Stimulated activated naive CD8-positive, alpha-beta T cell treated with anti-CD3 and anti-CD28 coated beads, Interleukin-15, amount 100 ng/mL, for 72 hours (primary cell): ENCODE measurements at places on chromosomes 5 and 9.
A peak's percentile ranks its signal among the peaks of the same experiment; 100 is the strongest.

DNA sequence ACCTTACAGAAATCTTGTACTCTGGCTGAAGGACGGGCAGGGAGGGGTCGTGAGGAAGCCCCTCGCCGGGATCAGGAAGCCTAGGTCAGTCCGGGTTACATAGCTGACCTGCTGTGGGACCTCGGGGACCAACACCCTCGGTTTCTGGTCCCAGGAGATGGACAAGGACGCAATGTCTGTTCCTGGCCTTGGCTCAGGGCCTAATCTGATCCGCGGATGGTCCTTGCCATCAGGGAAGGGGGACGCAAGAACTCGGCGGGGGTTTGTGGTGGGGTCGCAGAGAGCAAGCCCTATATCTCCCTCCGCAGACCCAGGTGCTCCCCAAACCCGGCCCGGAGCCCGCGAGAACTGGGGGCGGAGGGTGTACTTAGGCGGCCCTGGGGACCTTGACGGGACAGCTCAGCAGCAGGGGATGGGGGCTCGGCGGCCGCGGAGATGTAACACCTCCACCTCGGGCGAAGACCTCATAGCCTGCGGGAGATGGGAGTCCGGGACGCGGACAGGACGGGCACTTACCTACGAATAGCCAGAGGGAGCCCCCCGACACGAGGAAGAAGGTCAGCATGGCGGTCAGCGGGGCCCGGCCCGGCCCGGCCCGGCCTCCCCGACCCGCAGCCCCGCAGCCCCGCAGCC lies 353 bp downstream of the ACSL6 start:
- DNase-seq = no peak

DNA sequence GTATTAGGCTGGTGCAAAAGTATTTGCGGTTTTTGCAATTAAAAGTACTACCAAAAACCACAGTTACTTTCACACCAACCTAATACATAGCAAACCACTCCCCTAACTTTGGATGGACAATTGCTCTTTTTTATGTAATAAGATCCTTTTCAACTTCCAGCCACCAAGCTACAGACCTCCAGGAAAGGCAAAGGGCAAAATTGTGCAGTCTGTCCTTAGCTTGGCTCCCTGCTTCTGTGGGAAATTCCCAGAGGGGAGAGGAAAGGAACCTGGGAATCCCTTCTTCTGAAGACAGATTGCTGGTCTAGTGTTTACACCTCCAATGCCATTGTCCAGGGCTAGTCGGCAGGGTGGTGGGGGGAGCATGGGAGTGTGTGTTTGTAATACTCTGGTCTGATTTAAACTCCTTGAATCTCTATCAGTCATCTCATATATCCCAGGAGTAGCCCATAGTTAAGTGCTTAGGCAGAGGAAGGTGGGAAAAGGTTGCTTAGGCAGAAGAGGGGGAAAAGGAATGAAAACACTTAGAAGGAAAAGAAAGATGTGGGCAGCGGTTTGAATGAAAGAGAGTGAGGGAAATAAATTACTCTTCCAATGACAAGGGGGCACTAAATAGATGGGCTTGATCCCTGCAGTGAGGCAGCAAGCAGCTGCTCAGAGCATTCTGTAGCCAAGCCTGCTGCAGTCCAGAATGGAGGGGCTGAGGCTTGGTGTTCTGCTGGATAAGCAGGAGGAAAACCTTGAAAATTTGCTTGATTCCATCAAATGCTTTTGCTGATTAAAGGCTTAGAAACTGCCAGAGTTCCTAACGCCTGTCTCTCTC lies 86.9 kb upstream of the MAP1B start:
- no peak for DNase-seq

GRCh38 chr5:36079200-36079781 lies 12.6 kb upstream of the UGT3A2 start:
- peak; percentile 23 for DNase-seq

DNA sequence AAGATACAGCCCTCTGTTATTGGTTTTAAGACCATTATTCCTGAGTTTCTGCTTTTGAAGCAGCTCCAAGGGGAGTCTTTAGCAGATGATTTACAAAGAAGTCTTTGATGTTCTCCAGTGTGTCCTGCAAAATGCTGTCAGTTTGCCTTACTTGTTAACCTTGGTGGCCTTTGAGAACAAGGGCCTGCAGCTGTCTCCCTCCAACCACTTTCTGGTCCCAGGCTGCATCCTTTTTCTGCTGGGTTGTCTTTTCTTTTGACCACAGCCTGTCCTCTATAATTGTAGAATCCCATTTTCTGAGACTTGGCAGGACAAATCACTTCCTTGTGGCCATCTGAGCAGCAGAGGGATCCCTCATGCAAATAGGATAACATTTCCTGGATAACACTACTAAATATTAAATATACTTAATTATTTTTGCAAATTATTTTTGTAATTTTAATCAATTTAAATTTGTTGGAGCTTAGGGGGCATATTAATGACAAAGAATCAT lies 281.4 kb downstream of the DMRT2 start:
- no peak for DNase-seq

DNA sequence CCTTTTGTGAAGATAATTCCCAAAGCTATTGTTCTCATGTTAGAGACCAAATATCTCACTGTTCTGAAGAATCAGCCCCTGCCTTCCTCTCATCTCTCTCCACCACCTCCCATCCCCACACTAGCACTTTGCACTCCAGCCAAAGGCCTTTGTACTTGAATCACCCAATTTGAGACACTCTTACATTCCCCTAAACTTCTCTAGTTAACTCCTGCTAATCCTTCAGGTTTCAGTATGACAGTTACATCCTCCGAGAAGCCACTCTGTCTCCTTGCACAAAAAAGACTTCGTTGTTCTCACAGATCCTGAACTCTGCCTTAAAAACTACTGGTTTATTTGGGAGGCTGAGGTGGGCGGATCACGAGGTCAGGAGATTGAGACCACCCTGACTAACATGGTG lies 227.5 kb downstream of the PIK3R1 start:
- no peak for DNase-seq

GRCh38 chr5:322281-322941 lies 897 bp downstream of the AHRR start:
- peak; percentile 47 for DNase-seq

- DNase-seq = no peak
Measured at GRCh38 chr5:5613261-5613990, 190.9 kb downstream of the ICE1 start.

DNA sequence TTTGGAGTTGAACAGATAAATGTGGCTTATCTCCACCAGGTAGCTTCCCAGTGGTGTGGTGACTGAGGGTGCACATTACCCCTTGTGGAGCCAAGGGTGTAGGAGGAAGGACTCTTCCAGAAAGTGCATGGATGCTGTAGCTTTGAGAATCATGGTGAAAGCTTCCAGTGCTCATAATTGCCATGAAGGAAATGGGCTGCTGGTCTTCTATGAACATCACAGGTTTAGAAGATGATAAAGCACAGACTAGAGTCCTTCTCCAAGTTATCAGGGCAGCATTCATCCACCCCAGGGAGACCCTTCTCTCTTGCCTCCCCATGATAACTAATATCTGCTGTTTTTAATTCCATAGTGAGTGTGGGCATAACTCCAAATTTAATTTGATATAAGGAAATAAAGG lies 93.4 kb upstream of the CHD1 start:
- DNase-seq = no peak

DNA sequence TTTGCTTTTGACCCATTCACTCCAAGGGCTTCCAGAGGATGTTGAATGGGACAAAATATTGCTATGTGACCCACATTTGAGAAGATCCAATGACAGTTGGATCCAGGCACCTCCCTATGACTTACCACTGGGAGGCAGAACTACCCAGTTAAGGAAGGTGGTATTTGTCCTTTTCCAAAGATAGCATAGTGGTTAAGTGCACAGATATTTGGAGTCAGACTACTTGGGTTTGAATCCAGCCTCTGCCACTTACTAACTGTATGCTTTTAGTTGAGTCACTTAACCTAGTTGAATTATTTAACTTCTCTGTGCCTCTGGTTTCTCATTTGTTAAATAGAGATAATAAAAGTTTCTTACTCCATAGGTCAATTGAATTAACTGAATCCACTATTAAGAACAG lies 74.5 kb upstream of the PALM2AKAP2 start:
- DNase-seq = no peak

DNA sequence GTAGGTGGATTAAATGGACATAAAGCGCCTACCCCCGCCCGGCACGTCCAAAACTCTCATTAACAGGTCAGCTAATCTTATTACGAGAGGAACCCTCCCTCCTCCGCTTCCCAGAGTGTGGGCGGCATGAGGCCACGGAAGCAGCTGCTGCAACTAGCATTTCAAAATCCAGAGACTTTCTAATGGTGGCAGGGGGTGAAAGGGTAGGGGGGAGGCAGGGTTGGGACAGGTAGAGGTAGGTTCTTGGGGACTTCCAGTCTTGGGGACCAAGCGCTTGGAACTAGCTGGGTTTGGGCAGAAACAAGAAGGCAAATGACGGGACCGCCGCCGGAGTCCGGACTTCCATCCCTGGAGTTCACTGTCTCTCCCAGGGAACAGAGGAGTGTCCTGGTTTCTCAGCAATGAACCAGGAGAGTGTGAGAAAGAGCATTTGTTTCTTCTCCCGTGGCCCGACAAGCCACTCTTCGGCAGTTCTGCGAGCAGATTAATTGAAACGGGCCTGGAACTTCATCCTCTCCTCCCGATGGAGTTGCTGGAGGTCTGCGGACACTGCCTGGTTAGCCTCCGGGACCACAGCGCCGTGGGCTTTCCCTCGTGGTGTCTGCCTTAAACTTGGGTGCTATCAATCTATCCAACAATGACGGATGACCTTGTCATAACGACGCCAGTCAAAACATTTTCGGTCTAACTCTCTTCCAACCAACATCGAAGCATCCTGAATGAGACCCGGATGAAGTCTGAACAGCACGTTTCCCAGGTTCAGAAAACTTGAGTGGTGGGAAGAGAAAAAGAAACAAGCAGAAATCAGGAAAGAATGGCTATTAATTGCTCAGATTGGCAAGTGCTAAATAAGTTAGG lies 1.6 kb upstream of the PRDM6 start:
- DNase-seq = no peak

GRCh38 chr5:112156211-112156610 lies 262.9 kb downstream of the EPB41L4A start:
- DNase-seq = no peak

- DNase-seq = no peak
Measured at GRCh38 chr5:2900360-2900759, 148.9 kb upstream of the IRX2 start.

GRCh38 chr9:81430727-81431126 lies 258.6 kb downstream of the TLE1 start:
- DNase-seq = no peak

GRCh38 chr5:177035976-177036375 lies 13.5 kb downstream of the ZNF346 start:
- no peak for DNase-seq

GRCh38 chr5:107396351-107396690 lies 274.4 kb downstream of the EFNA5 start:
- no peak for DNase-seq

- no peak for DNase-seq
Measured at GRCh38 chr9:21812415-21812814, 10.0 kb downstream of the MTAP start.

DNA sequence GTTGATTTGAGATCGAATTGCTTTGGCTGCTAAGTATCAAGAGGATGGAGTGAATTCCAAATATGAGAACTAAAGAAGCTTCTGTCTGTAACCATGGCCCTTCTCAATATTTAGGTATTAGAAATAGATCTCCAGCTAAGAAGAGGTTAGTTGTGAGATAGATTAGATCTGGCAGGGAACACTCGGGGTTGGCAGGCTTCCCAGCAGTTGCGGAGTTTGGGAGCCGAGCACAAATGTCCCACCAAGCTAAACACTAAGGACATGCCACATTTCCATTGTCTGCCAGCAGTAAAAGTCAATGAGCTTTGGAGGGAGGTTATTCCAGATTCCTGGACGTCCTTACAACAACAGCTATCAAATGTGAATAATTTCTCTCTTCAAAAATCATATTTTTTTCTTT lies 85.8 kb downstream of the TAF11L14 start:
- no peak for DNase-seq

DNA sequence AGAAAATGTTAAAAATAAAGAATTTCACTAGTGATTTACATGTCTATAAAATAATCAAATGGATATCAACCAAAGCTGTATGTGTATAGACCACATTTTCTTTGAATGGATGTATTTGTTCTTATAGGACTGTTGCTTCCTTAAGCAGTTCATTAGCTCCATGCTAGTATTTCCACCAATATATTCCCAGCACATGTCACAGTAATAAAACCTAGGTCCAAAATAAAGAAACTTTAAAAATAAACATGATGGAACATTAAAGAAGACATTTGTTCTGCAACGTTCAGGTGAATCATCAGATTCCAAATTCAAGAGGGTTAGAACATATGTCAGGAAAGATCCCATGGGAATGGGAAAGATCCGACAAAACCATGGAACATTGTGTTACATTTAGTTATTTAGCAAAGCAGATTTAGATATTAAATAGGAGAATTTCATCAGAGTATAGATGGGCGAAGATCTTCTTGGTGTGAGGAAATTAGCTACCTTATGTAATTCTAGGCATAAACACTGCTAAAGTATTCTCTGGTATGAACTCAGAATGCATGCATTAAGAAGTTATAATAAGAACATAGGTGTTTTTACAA lies 490.7 kb downstream of the CDH18 start:
- no peak for DNase-seq

DNA sequence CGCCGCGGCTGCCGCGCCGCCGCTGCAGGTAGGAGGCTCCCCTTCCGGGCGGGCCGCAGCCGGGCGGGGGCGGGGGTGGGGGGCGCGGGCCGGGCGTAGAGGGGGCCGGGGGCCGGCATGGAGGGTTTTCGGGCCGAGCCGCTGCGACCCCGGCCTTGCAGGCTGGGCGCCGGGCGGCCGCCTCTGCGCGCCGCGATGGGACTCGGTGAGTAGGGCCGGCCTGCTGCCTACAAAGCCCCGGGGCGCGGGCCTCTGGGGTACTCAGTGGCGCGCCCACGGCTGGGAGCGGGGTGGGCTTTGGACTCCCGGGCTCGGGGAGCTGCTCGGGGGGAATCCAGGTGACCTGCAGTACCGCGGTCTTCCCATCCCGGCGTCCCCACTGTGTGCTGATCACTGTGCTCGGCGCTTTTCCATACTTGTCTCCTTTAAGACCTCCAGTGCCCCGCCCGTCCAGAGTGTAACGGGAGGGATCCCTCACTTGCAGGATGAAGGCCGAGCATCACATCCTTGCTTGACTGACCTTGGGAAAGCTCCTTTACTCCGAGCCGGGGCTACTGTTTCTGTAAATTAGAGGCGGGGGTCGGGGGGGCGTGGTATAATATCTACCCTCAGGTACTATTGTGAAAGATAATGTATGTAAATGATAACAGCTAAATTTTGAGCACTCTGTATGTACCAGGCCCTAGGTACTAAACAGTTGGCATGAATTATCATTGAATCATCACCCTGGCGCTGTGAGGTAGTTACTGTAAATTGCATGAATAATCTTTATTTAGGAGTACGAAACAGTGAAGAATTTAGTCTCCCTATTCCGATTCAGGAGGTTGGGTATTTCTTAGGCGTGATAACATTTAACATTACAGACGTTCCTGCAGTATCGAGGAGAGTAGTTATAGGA lies 672 bp downstream of the MSANTD3 start:
- DNase-seq = peak; percentile 35
